ENCODE measurements at places on chromosomes 3 and 15.

DNA sequence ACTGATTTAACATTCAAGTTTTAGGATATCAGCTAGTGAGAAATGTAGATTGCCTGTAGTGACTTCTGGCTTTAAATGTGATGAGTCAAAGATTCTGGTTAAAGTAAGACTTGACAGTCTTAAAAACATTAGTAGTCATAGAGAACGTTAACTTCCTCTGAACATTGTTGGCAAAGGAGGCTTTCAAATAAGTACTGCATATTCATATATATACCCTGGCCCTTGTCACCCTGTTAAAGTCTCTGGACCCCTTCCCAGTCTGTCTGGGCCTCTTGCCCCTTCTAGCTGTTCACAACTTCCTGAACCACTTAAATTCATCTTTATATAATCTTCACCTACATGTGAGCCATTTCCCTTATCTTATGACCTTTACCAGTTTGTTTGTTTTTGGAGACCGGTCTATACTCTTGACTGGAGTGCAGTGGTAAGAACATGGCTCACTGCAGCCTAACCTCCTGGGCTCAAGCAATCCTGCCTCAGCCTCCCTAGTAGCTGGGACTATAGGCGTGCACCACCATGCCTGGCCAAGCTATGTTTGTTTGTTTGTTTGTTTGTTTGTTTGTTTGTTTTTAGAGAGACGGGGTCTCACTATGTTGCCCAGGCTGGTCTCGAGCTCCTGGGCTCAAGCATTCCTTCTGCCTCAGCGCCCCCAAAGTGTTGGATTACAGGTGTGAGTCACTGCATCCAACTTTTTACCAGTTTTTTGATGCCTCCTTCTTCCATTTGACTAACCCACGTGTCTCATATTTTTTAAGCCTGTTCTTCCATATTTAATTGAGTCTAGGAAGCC, 64.4 kb upstream of the CRTC3 start:
- DNase-seq = no peak

- no peak for DNase-seq
Observed at GRCh38 chr3:17057321-17057720, 172.6 kb downstream of the PLCL2 start.

GRCh38 chr3:76565496-76566210, 474.2 kb upstream of the ROBO2 start:
- no peak for DNase-seq

DNA sequence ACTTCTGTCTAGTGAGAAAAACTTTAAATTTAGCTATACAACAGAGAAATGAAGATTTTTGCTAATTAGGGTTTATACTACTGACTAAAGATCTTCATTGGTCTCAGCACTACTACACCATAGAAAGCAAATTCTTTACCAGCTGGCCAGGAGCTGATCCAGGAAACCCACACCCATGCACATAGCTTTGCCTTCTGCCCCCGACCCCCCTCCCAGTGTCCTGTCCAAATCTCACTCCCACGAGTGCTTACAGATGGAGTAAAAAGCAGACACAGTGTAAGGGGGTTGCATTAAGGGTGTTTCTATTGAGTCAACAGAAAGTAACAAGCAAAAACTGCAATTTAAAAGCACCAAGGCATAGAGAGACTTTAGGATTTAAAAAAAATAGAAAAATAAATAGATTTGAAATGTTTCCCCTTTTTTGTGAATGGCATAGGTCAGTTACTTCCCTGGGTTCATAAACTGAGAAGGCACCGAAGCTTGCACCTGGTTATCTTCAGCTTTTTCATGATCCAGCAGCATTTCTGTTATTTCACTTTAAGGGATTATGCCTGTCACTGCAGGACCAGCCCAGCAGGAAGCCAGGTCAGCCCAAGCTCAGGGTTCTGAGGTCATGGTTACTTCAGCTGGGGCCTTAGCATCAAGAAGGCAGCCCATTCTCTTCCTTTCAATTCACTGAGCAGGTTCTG, 124.3 kb downstream of the CTNNB1 start:
- no peak for DNase-seq

GRCh38 chr3:30266524-30266923, 339.9 kb upstream of the TGFBR2 start:
- no peak for DNase-seq

DNA sequence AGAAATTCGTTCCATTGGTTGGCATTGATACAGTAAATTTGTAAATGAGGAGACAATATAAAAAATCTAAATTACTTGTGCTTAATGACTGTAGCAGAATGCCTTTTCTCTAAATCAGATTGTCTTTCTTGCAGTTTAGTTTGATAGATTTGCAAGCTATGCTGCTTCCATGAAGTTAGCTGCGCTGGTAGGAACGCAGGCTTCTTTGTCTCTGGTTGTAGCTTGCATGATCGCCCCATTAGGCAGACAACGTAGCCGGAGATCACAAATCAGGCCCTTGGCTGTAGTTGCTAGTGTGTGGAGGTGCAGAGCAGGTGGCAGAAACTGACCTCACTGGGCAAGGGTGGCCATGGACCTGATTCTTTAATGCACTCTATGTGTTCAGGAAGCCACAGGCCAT, 6.1 kb downstream of the ZIC1 start:
- no peak for DNase-seq

DNA sequence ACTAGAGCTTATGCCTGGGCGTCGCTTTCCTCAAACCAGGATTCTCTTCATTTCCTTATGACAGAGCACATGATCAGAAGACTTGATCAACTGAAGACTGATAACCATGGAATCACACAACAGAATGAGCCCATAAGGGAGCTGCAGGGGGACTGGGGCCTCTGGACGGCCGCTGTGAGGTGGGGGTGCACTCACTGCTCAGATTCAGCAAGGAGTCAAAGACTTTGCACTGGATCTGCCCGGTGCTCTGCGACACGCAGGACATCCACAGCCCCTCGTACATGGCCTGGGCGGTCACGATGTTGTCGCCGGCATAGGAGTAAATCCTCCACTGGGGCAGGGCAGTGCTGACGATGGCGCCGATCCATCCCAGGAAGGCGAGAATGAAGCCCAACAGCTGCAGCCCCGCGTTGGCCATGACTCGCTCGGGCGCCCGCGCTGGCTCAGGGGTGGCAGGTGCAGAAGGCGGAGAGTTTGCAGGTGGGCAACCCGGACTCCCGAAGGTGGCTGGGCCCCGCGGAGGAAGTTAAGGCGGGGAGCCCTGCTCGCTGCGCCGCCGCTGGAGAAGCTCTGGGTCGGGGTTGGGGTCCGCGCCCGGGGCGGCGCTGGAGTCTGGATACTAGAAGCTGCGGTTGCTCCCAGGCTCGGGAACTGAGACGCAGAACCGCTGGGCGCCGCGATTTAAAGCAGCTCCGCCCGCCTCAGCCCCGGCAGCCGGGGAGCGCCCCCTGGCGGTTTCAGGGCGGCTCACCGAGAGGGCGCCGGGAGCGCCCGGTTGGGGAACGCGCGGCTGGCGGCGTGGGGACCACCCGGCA, at the start of gene CLDN1:
TSS of gene CLDN1 (minus strand) at position 658 of the 815 bp plus-strand sequence. CDS start at position 418, 240 bp downstream.
- DNase-seq = peak; percentile 67

DNA sequence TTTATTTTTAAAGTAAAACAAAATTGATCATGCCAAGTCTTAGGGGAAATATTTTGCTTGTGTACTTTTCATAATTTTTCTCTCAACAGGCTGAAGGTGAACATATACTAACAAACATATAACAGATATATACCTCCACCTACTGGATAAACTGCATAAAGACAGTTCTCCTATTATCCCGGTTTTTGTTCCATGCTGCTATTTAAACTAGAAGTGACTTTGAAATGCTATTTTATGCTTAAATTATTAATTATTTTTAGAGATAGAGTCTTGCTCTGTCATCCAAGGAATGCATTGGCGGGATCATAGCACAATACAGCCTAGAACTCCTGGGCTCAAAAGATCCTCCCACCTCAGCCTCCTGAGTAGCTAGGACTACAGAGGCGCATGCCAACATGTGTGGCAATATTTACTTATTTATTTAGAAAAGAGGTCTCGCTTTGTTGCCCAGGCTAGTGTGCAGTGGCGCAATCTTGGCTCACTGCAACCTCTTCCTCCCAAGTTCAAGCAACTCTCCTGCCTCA, 49.8 kb downstream of the ST3GAL6 start:
- no peak for DNase-seq

- no peak for DNase-seq
Observed at GRCh38 chr3:176961916-176962315, 235.4 kb downstream of the TBL1XR1 start.

GRCh38 chr3:47871389-47871788, 68.5 kb downstream of the DHX30 start:
- no peak for DNase-seq

DNA sequence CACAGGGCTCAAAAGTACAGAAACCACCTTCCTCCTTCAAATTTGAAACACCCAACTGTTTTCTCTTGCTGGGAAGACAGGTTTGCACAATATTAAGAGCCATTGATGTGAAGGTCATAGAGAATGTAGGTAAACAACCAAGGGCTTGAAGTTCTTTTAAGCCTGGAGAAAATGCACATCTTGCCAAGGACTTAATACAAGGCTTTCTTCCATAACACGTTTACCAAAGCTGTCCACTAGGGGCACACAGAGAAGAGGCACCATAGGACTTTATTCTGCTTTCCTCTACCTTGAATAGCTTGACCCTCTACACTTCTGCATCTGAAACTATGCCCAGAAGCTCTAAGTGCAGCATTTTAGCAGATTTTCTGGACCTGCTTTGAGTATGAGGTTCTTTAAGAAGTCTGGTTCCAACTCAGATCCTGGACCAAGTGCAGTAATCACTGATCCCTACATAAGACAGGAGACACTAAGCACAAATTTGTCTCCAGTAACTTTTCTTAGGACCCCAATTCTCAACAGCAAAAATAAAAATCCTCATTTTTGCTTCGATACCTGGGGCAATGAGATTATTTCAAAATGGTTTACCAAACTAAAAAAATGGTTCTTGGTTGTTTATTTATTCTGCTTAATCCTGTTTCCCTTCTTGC, 138.0 kb downstream of the FBN1 start:
- no peak for DNase-seq

- DNase-seq = no peak
Observed at GRCh38 chr3:57078344-57078634, 17.8 kb downstream of the SPATA12 start.

DNA sequence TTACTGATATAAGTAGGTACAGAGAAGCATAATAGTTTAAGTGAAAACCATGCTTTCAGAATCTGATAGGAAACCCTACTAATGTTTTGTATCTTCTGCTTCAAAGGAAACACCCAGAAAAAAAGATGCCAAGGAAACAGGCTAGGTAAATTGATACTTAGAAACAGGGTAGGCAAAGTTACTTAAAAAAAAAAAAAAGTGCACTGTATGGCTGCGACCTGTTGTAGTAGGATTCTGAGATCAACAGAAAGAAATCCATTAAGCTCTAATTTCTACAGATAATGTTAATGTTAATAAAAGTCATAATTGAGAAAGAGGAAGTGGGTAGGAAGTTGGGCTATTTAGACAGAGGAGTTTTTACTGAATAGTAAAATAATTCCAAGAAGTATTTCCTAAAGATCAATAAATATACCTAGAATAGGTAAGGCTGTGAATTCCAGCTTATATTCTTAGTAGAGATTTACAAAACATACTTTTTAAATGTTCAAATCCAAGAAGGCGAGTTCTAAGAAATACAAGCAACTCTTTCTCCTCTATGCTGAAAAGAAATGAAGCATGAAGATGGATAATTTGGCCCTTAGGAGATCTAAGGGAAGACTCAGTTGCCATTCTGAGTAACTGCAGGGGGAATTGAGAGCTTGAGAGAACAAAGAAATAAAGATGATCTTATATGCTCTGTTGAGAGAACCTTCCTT, 24.1 kb upstream of the STT3B start:
- no peak for DNase-seq

- DNase-seq = no peak
Observed at GRCh38 chr15:60297047-60297446, 100.7 kb downstream of the ANXA2 start.

DNA sequence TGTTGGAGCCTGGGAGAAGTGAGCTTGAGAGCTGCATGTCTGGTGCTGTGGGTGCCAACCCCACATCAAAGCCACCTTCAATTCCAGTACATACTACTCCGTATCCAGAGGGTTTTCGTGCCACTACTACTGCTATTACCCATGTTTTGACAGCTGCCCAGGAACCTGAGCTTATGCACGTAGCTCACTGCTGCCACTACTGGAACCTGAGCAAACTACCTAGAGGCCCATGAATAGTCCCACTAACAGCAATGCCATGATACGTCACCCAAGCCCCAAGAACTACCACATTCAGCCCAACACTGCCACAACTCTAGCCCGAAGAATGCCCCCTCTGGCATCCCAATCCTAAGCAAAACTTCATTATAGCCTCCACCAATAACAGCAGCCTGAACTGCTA, 215.2 kb upstream of the BCHE start:
- no peak for DNase-seq

DNA sequence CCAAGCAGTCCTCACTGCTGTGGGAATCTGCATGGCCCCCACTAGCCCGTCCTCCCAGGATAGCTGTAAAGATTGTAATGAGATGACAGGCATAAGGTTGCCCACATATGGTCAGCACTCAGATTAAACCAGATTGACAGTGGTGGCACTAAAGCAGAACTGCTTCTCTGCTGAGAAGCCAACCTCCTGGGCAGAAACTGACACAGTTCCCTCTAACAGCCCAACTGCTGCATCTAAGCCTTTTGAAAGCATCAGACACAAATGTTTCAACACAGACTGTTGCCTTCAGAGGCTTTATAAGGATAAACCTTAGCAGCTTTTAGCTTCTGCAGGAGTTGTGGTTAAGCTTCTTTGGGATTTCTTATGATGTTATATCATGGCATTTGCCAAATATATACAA, 13.0 kb downstream of the DCLK3 start:
- DNase-seq = no peak

GRCh38 chr3:18419232-18419631, 5.9 kb downstream of the SATB1 start:
- no peak for DNase-seq

DNA sequence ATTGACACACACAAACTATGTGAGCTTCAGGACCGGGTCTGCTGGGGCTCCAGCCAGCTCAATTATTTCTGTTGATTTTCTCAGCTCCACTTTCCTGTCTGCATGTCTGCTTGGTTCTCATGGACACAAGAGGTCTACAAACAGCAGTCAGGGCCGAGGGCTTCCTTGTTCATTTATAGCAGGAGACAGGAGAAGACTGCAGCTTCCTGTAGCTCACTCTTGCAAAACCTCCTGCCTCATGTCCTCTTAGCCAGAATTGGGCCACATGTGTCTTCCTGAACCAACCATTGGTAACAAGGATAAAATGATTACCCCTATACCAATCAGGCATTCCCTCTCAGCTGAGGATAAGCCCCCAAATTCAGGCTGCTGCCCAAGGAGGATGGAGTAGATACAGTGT, 182.8 kb downstream of the TLE3 start:
- no peak for DNase-seq

GRCh38 chr3:120214176-120214575, 70.8 kb downstream of the GPR156 start:
- DNase-seq = no peak

DNA sequence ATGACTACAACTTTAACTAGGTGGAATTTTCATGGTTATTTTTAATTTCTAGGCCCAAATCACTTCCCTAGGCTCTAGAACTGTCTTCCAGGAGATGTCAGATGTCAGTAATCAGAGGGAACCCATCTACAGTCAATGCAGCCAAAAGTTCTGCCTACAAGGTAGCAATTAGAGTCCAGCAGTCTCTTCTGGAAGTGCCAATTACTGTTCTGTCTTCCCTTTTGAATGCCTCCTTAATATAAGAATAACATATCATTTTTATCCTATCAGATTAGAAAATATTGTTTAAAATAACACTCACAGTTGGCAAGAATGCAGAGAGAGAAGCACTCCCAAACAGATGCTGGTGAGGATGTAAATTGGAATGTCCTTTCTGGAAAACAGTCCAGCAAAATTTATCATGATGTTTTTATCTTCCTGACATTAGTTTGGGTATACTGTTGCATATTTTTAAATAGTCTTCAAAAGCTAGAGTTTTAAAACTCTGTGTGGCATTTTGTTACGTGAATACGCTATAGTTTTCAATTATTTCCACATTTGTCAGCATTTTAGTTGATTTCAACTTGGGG, 543.7 kb downstream of the FHIT start:
- DNase-seq = no peak
